ENCODE measurements at places on chromosomes 5 and 9.

GRCh38 chr5:128762661-128763306, 202.5 kb upstream of the SLC27A6 start:
- DNase-seq: no peak

GRCh38 chr9:81080900-81081299, 608.4 kb downstream of the TLE1 start:
- no peak for DNase-seq

DNA sequence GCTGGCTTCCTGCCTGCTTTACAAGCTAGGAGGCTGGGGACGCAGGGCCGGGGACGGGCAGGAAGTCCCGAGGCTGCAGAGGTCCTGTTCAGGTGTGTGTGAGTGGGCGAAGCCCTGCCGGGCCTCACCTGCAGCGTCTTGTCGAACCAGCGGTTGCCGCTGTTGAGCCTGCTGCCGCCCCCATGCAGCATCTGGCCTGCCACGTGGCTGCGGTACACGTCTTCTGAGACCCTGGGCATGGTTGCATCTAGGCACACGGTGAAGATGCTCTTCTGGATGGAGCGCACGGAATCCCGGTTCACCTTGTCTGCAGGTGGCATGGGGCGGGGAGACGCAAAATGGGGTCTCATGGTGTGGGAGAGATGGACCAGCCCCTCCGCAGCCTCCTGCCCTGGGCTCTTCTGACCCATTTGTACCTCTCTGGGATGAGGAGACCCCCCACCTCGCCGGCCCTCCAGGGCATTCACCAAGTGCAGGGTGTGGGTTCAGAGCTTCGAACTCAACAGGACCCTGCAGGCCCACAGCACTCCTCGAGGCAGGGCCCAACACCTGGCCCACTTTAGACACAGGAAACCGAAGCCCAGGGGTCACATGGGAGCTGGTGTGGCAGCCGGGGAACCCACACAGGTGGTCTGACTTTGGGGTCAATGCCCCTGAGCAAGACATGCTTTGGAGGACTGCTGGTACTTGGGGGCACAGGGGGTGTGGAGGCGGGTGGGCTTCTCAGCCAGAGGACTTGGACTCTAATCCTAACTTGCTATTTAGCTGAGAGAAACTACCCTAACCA, 10.0 kb downstream of the CRAT start:
- no peak for DNase-seq

- peak; percentile 91 for DNase-seq
Measured at GRCh38 chr9:134544388-134545214, 97.0 kb upstream of the COL5A1 start.

GRCh38 chr5:143402553-143403333, 743 bp downstream of the NR3C1 start:
- peak; percentile 71 for DNase-seq

DNA sequence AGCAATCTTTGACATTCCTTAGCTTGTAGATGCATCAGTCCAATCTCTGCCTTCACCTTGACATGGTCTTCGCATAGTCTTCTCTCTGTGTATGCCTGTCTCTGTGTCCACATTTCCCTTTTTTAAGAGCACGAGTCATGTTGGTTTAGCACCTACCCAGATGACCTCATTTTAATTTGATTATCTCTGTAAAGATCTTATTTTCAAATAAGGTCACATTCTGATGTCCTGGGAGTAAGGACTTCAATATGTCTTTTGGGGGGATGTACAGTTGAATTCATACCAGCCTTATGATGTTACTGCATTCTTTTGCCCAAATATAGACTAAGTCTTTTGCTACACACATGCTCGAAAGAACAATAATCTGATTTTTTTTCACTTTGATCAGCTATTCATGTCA, 6.9 kb downstream of the KCTD16 start:
- DNase-seq: no peak

- peak; percentile 63 for DNase-seq
Measured at GRCh38 chr9:129761293-129761900, 8.6 kb upstream of the PTGES start.

- no peak for DNase-seq
Measured at GRCh38 chr5:175687231-175687701, 29.4 kb downstream of the HRH2 start.

DNA sequence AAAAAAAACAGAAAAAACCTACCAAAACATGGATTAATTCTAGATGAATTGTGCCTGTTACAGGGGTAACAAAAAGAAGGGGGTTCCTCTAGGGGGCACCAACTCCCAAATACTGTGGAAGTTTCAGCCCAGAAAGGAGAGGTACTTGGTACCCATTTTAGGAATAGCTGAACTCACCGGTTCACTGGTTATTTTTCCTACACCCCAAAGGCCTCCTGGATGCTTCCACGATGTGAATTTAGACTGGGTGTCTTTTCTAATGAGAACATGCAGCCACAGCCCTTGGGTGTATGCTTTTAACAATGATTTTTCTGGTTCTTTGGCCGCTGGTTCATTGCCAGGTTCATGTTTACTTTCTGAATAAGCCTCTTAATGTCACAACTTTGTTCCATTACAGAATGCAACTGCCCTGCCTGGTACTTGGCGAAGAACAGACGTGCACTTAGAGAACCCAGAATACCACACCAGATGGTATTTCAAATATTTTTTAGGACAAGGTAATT, 46.7 kb downstream of the GARNL3 start:
- DNase-seq: peak; percentile 60

- no peak for DNase-seq
Measured at GRCh38 chr5:105428451-105429380, 1866.1 kb upstream of the NUDT12 start.

DNA sequence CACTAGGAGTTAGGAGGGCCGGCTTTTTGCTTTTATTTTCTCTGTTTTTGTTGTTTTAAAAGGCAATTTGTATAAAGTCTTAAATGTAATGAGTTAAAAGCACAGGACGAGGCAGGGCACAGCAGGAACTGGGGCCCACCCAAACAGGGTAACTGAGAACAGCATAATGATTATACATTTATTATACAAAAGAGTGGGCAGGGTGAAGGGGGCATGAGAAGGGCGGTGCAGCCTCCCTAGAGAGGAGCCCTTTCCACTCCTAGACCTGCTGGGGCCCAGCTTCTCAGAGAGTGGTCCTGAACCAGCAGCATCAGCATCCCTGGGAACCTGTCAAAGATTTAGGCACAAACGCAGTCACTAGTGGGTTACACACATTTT, 438.0 kb downstream of the AGTPBP1 start:
- no peak for DNase-seq

DNA sequence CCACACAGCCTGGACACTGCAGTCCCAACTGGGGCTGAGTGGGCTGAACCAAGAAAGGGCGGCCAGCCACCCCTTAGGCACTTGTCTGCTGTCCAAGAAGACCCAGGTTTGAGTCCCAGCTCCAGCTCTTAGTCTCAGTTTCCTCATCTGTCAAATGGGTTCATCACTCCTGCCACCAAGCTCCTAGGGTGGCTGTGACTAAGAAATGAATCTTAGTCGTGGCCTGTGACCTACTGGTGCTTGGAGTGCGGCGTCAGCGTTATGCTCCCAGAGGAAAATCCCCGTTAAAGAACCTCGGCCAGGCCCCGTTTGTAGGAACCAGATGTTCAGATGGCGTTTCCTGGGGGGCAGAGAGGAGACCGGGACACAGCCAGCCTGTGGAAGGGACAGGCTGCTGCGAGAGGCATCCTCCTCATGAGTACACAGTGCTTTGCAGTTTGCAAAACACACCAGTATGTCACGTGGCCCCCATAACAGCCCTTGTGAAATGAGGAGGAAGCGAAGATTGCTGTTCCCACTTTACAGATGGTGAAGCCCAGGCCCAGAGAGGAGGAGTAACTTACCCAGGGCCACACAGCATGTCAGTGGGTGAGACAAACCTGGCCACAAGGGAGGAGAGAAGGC, 3.3 kb downstream of the FIBCD1 start:
- no peak for DNase-seq

DNA sequence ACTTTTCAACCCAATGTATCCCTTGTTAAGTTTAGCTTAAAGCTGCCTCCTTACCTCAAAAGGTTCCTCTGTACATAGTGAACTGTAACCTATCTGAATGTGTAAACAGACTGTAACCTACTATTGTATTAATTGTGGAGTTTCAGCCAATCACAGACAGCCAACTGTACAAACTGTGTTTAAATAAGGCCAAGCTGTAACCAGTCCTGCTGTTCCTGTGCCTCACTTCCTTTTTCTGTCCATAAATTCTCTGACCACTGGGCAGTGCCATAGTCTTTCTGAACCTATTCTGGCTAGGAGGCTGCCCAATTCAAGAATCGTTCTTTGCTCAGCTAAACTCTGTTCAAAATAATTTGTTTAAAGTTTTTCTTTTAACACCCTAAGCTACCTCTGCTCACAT, 74.7 kb upstream of the DAPK1 start:
- no peak for DNase-seq

- DNase-seq: peak; percentile 14
Measured at GRCh38 chr5:75584641-75585040, 26.6 kb upstream of the ANKDD1B start.

DNA sequence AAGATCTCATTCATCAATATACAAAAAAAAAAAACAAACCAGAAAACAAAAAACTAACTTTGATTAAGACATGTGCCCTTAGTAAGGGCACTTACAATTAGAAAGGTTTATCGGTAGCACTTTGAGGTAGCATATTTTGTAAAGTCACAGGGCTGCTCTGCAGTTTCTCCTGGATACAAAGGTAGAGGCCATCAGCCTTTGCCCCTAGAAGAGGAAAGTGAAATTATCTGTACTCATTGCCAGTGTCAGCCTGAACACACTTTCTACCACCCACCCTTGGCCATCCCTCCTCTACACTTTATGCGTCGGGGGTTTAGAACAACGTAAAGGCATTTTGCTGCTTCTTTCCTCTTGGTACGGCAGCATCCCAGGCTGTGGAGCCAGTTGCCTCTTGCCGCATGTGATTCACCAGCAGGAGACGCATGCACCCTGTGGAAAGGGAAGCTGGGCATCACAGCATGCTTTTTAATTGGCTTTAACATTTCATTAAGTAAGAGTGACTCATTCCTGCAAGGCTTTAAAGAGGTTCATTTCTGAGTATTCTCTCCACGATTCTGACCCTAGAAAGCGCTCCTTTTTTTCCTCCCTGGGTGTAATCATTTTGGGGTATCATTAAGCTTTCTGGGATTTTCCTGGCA, 84.6 kb downstream of the CEMIP2 start:
- DNase-seq: no peak

DNA sequence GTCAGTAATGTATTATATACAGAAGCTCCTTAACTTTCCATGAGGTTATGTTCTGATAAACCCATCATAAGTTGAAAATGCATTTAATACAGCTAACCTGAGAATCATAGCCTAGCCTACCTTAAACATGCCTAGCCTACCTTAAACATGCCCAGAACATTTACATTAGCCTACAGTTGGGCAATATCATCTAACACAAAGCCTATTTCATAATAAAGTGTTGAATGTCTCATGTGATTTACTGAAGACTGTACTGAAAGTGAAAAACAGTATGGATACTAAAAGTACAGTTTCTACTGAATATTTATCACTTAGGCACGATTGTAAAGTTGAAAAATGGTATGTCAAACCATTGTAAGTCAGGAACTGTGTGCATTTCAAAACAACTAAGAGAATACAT, 1.6 kb downstream of the GM2A start:
- DNase-seq: no peak

- no peak for DNase-seq
Measured at GRCh38 chr5:71740015-71740753, 21.1 kb downstream of the CARTPT start.

DNA sequence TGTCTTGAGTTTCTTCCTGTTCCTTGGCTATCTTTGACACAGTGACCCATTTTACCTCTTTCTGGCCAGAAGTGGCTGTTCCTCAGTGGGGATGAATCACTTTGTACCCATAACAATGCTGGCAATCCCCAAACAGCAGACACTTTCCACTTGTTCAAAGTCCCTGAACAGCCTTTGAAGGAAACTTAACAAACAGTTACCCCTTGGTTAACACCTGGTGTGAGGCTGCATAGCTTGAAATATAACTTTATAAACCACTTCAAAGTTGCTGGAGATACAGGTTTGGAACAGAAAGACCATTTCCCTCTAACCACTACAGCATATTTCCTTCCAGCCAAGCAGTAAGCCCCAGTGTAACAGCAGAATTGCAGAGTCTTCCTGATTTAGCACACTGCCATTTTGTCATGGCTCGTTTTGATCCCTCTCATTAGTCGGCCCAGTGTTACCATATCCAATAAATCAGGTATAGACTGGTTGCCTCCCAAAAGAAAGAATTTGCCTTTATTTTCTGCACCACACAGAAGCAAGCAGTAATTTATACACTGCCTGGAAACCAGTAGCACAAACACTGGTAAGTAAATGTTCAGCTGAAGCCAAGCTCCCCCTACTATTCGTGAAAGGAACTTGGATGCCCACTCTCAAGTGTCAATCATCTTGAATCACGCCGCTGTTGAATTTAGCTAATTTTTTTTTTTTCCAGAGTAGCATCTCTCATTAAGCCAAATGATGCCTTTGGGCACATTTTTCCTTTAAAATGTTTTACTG, 225.9 kb downstream of the PIK3R1 start:
- no peak for DNase-seq

DNA sequence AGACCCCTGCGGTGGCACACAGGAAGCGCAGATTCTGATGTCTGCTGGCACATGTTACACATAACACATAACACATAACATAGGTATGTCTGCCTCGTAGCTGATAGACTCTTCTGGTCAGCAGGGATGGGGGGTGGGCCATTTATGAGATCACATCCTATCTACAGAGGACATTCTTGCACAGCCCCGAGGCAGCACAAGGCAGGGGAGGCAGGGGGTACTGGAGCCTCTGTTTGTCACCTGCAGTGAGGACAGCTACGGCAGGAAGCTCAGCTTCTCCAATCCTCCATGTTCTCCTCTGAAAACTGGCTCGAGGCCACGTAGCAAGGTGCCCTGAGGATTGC, 16.7 kb upstream of the MED10 start:
- DNase-seq: no peak

- DNase-seq: no peak
Measured at GRCh38 chr9:133088756-133089155, 27.0 kb downstream of the CEL start.

DNA sequence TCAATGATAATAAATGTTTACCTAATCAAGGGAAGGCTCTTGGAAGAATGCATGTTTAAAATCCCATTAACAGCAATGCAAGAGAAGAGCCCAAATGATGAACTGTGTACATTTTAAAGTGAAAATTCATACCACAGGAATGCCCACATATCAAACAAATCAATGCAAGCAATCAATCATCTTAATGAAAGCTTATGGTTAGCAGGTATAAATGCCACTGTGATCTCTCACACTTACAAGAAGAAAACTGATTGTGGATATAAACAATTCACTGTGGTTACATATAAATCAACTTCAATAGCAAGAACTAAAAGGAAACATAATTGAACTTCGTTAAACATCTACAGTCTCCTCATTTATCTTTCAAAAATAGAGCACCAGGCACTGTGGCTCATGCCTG, 161.0 kb upstream of the RORB start:
- DNase-seq: no peak

- no peak for DNase-seq
Measured at GRCh38 chr5:113356487-113356886, 78.3 kb downstream of the TSSK1B start.

GRCh38 chr5:73338256-73339050, 110.1 kb downstream of the FOXD1 start:
- peak; percentile 68 for DNase-seq

All from SJSA1 (cell line).